IMR-90 (cell line): ENCODE measurements at places on chromosomes 7 and 10. TPM values are rescaled to one million over a fixed set of nuclear protein-coding genes. Genes with fewer than 3 reads are reported as not detected.

The OR6V1 gene
- total RNA-seq: not detected in 2 replicates

The ZNF783 gene
- 2.3 and 2.8 TPM in 2 replicates for total RNA-seq

The ODAD2 gene
- 0.72 and 1.1 TPM in 2 replicates for total RNA-seq

The AKR1B1 gene
- total RNA-seq: 72.2 and 90.9 TPM in 2 replicates

GRCh38 chr7:66013938-66014337, 31.9 kb upstream of the GUSB start:
- DNase-seq: peak; percentile 62

GRCh38 chr7:5432691-5433090, 9.1 kb upstream of the TNRC18 start:
- no peak for DNase-seq

DNA sequence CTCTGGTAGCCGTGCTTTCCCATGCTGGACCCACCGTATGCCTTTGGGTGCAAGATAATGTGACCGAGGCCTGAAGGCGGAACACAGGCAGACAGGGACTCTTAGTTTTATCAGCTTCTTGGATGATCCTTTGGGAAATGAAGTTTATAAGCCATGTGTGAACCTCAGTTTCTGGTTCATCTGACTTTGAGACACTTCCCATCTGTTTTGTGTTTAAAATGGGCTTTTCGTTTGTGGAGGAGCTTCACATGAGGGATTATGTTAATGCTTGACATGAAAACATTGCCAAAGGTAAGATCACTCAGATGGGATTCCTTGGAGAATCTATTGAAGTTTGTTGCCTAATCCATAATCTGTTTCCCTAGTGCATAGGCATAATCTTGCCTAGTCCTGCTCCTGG, 249.8 kb upstream of the LYZL1 start:
- DNase-seq: no peak

GRCh38 chr7:139562961-139563565, 39.6 kb downstream of the CLEC2L start:
- no peak for DNase-seq

DNA sequence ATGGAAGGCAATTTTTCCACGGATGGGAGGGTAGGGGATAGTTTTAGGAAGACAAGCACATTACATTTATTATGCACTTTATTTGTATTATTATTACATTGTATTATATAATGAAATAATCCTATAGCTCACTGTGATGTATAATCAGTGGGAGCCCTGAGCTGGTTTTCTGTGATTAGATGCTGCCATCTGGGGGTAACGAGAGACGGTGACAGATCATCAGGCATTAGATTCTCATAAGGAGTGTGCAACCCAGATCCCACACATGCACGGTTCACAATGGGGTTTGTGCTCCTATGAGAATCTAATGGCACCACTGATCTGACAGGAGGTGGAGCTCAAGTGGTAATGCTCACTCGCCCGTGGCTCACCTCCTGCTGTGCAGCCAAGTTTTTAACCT, 103.9 kb upstream of the STK17A start:
- no peak for DNase-seq

- DNase-seq: peak; percentile 20
Measured at GRCh38 chr7:73556208-73557107, 1.0 kb downstream of the BCL7B start.

- peak; percentile 85 for DNase-seq
Measured at GRCh38 chr10:61786728-61787127, 114.8 kb upstream of the ARID5B start.
